ENCODE measurements at places on chromosomes 12 and 14.

GRCh38 chr12:24600551-24600950 is 348.4 kb downstream of the BCAT1 start:
- no peak for DNase-seq

- DNase-seq = no peak
Measured at GRCh38 chr12:119911182-119911581, 34.1 kb upstream of the CIT start.

DNA sequence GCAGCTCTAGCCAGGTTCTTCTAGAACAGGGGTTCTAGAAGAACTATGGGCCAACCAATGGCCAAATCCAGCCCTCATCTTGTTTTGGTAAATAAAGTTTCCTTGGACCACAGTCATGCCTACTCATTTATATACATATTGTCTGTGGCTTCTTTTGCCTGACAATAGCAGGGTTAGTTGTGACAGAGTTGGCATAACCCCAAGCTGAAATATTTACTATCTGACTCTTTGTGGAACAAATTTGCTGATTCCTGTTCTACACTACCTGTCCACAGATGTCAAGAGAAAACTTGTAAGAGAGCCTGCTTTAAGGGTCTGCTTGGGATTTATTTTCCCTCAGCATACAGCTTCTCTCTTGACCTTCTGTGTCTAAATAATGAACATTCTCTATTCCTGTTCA is 289.0 kb downstream of the KSR2 start:
- no peak for DNase-seq

- DNase-seq = no peak
Measured at GRCh38 chr12:1182069-1182468, 191.0 kb downstream of the ERC1 start.

DNA sequence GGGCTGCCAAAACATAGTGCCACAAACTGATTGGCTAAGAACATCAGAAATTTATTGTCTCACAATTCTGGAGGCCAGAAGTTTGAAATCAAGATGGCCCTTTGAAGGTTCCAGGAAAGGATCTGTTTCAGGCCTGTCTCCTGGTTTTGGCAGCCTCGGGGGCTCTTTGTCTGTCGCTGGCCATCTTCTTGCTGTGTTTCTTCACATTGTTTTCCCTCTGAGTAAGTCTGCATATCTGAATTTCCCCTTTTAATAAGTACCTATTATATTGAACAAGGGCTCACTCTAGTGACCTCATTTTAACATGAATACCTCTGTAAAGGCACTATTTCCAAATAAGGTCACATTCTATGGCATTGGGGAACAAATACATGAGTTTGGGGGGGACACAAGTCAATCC is 467.1 kb upstream of the MGAT4C start:
- DNase-seq = no peak

- DNase-seq = no peak
Measured at GRCh38 chr12:96045566-96045965, 10.2 kb upstream of the LTA4H start.

DNA sequence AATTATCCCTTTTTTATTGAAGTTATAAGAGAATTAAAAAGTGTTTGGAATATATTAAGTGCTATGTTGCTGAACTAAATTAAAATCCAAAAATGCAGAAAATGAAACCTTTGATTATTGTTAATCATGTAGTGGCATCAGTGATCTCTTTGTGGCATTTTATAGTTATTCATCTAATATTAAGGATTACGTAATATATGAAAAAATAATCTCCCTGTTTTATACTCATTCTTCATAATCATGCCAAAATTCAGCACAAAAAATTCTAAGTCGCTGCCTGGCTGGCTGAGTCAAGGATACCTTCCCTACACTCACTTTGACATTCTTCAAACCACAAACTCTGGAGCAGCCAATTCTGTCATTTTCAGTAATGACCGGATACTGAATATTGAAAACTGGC is 63.7 kb downstream of the ARL1 start:
- no peak for DNase-seq

GRCh38 chr12:108598553-108599250 is 818 bp upstream of the TMEM119 start:
- DNase-seq = no peak

GRCh38 chr12:2783936-2784600 is 10.7 kb upstream of the FKBP4 start:
- DNase-seq = no peak

GRCh38 chr12:25570418-25570817 is 17.3 kb upstream of the LMNTD1 start:
- no peak for DNase-seq

- no peak for DNase-seq
Measured at GRCh38 chr12:25459541-25459951, 93.5 kb downstream of the LMNTD1 start.

DNA sequence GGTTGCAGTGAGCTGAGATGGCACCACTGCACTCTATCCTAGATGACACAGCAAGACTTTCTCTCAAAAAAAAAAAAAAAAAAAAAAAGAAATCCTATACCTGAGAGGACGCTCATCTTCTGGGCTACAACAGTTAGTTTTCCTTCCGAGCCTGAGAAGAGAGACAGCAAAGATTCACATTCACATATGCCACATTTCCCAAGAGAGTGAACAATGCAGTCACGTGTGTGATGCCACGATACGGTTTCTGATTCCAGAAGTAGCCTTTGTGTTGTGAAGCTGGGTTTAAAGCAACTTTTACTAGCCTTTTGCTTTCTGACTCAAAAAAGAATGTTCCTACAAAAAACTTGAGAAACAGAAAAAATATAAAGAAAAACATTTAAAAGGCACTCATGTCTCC is 19.5 kb downstream of the GCN1 start:
- no peak for DNase-seq

- no peak for DNase-seq
Measured at GRCh38 chr12:71242511-71242910, 84.7 kb upstream of the TSPAN8 start.

- no peak for DNase-seq
Measured at GRCh38 chr12:103640410-103640809, 53.3 kb downstream of the STAB2 start.

DNA sequence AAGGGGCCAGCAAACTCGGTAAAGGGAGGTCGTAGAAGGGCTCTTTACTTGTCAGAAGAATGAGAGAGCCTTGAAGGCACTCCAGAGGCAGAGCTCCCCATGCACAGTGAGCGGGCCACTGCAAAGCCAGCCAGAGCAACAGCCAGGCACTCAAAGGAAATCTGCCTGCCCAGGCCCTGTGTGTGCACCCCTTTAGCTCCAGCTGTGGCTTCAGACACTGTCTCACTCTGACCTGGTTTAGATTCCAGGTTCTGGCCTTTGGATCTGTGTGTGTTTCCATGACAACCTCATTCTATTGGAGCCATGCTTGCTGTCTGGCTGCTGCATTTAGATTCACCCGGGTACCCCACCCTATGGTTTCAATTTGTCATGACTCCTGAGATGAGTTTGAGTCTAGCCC is 170.3 kb downstream of the CAPZA3 start:
- DNase-seq = no peak

DNA sequence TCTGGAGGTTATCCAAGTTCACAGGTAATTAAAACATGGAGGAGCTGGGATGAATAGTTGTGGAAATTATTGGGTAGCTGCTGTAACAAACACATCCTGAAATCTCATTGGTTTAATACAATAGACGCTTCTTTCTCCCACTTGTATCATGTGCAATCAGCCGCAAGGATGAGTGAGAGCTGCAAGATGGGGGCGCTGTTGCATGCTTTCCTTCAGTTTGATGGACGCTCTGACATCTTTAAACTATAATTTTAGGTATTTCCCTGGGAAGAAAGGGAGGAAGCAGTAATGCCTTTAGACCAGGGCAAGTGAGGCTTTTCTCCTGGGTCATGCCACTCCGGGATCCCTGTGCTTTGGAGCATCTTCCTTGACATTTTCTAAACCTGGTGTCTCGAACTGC is 178.7 kb downstream of the PAWR start:
- DNase-seq = no peak

- DNase-seq = no peak
Measured at GRCh38 chr12:32515137-32515873, 115.9 kb downstream of the FGD4 start.

DNA sequence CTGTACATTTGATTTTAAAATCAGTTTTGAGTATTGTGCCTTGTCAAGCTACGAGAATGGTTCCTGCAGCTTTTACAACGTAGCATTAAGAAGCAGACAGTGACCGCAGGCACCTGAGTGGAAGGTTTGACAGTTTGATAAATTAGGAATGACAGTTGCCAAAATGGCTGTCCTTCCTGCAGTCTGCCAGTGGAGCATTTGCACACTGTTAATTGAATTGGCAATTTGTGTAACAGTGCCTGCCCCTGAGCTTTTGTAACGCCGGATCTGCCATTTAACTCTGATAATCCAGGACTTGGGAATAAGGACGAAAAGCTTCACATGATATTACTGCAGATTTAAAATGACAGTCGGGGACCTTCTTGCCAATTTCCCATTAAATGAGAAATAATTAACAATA is 385.3 kb downstream of the NPAS3 start:
- DNase-seq = no peak

GRCh38 chr12:20415641-20416040 is 47.3 kb downstream of the PDE3A start:
- no peak for DNase-seq

- no peak for DNase-seq
Measured at GRCh38 chr14:65949711-65950516, 536.3 kb upstream of the CCDC196 start.

DNA sequence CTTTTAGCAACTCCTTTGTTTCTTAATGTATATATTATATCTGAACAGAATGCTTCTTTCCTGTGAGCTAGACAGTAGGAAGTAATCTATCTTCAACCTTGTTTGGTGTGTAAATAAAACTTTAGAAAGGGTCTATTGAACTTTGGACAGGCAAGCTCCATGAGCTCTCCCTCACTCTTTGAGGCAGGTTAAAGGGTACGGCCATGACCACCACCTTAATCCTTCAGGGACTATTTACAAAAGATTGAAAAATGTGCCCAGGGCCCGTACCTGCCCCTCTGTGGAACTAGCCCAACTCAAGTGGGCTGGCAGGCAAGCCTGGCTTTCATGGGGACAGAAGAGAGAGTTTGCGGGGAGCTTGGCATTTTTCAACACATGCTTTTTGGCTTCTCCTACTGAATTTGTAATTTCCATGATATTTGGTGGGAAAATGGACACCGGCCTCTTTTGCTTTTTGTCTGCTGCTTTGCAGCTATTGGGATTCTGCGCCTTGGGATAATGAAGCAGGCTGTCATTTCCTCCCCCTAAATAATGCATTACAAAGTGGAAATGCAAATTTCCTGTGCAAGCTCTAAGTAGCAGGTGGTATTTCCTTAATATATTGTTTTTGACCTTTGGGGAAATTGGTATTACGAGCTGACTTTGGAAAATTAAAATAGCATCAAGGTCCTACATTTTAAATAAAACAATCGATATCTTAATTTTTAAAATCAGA is 106.0 kb downstream of the HMGA2 start:
- DNase-seq = no peak

- DNase-seq = no peak
Measured at GRCh38 chr14:24054646-24055045, 2.8 kb downstream of the CARMIL3 start.

- no peak for DNase-seq
Measured at GRCh38 chr12:32039917-32040575, 66.6 kb upstream of the BICD1 start.

- DNase-seq = no peak
Measured at GRCh38 chr14:62947301-62947700, 98.0 kb downstream of the KCNH5 start.

Data from stimulated activated CD4-positive, alpha-beta T cell treated with anti-CD3 and anti-CD28 coated beads, TNF-alpha, amount 100 ng/mL, for 1 hour (primary cell).